ENCODE measurements at places on chromosomes 6 and 20. TPM values are rescaled to one million over a fixed set of nuclear protein-coding genes. Genes with fewer than 3 reads are reported as not detected.

TRIM31 gene
- total RNA-seq, result not detected

PM20D2 gene
- total RNA-seq, result 7.8 TPM

BPIFB4 gene
- not detected for total RNA-seq

SOBP gene
- total RNA-seq, result 1.7 TPM

FILIP1 gene
- total RNA-seq, result 16.2 TPM

FAM229B gene
- total RNA-seq, result 5.3 TPM

GHRH gene
- total RNA-seq, result not detected

PNLDC1 gene
- 0.30 TPM for total RNA-seq

DDX43 gene
- 0.65 TPM for total RNA-seq

PRR18 gene
- total RNA-seq, result not detected

TUBB2B gene
- total RNA-seq, result 3.6 TPM

GRIK2 gene
- not detected for total RNA-seq

PTPRT gene
- not detected for total RNA-seq

OR12D2 gene
- not detected for total RNA-seq

RRAGD gene
- total RNA-seq, result 0.30 TPM

TSBP1 gene
- total RNA-seq, result not detected

TFEB gene
- total RNA-seq, result 4.0 TPM

SLC32A1 gene
- not detected for total RNA-seq

NCOA5 gene
- total RNA-seq, result 10.9 TPM

SESN1 gene
- 18.8 TPM for total RNA-seq

OLIG3 gene
- not detected for total RNA-seq

PPP1R10 gene
- total RNA-seq, result 12.9 TPM

PSORS1C2 gene
- not detected for total RNA-seq

DACT2 gene
- total RNA-seq, result not detected

PLCB1 gene
- total RNA-seq, result 18.5 TPM

SLC26A8 gene
- total RNA-seq, result not detected

ZC3H12D gene
- total RNA-seq, result not detected

RFX6 gene
- total RNA-seq, result not detected

OVOL2 gene
- not detected for total RNA-seq

PTCHD4 gene
- 2.9 TPM for total RNA-seq

NEURL2 gene
- 2.6 TPM for total RNA-seq

SLC17A1 gene
- not detected for total RNA-seq

HCK gene
- total RNA-seq, result not detected

All from epithelial cell of umbilical artery (primary cell).